ENCODE measurements at places on chromosomes 7 and 10. TPM values are rescaled to one million over a fixed set of nuclear protein-coding genes. Genes with fewer than 3 reads are reported as not detected.

- DNase-seq, result no peak
Observed at GRCh38 chr7:49721441-49721840, 52.0 kb upstream of the VWC2 start.

Gene GDF2
- not detected for total RNA-seq

- DNase-seq, result no peak
Observed at GRCh38 chr10:71472466-71472865, 75.7 kb downstream of the CDH23 start.

DNA sequence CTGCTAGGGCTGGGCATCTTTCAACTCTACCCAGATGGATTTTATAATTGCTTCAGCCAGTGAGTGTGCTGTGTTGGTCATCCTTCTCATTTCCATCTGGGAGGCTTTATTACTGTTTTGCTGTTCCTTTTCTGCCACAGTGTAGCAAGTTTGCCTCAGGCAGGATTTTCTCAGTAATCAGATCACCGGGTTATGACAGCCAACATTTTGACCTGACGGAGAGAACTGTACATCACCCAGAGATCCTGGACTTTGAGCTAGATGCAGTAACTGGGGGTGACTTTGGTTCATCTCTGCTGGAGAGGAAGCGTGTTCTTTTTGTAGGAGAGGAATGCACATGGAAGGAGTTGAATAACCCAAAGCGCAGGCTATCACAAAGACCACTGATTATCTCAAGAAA is 111.8 kb upstream of the AGR3 start:
- no peak for DNase-seq

Gene GHRHR
- not detected for total RNA-seq

- no peak for DNase-seq
Observed at GRCh38 chr10:29751240-29751639, 116.5 kb upstream of the SVIL start.

Gene SMKR1
- total RNA-seq, result 2.0 TPM

DNA sequence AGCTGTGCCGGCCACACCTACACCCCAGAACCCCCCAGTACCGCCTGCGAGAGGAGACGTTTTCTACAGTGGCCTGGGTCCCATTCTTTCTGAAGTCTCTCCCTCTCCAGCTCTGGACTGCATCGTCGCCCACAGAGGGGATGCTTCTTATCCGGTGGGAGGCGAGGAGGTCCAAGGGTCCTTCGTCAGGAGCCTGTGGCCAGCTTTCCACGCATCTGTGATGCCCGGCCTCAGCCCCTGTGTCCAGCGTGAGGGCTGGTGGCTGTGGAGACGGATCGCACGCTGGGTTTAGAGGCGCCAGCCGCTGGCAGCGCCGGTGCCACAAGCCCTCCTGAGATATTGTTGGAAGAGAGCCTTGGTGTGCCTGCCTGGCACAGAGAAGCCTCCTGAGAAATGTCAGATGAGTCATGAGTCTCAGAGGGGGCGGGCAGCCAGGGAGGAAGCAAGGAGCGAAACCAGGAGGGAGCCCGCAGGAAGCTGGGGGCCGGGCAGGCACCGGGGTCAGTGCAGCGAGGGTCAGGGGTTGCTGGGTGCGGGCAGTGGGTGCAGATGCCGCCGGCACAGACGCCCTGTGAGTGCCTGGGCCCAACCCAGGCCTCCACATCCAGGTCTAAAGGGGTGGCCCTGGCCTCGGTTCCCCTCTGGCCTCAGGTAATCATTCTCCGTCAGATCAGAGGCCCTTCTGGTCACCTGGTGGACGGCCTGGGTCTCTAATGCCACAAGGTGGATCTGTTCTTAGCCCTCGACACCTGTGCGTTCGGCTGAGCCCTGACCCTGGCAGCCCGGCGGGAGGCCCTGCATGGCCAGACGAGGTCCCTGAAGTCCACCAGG is 86.0 kb upstream of the DIP2C start:
- DNase-seq, result no peak

Gene MMP21
- not detected for total RNA-seq

DNA sequence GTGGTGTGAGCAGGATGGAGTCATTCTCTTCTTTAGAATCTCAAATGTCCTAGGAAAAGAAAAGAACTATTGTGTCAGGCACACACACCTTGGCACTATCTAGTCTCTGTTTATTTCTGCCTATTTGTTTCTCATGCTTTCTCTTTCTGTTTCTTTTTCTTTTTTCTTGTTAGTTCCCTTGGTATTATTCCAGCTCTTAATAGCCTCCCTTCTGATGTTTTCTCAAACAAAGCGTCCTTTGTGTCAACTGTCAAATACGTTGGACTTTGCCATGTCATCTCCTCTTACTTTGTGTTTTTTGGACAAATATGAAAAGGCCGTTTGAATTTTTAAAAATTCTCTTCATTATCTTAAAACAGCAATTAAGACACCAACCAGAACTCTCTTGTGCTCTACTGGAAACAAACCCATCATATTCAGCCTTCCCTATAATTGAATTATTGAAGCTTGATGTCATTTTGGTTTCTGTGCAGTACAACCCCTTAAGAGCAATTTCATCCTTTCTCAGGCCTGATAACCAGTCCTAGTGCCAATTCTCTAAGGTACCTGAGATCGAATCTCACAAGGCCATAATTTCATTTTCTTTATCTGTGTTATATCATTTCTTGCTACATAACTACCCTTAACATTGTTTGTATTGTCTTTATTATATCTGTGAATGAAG is 497.8 kb upstream of the NRP1 start:
- no peak for DNase-seq

DNA sequence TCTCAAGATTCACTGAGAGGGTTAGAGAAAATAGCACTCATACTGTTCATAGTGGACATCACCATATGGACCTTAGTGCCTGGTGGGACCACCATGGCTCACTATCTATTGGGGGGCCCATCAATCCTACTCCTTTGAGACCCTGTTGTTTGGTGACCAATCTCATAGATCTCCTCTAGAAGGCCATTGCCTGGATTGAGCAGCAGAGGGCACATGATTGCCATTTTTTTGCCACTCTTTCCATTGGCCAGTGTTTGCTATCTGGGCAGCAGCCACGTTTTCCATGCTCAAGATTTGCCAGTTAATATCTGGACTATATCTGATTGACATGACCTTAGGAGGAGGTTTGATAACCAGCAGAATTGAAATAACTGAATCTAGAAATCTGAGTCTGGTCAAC is 244.5 kb downstream of the ITGB1 start:
- no peak for DNase-seq

Gene FEZF1
- total RNA-seq, result not detected

Gene CALML5
- not detected for total RNA-seq

Gene MEOX2
- total RNA-seq, result not detected

Gene CDH23
- 2.6 TPM for total RNA-seq

- DNase-seq, result no peak
Observed at GRCh38 chr10:43890124-43890523, 241.4 kb upstream of the ZNF32 start.

DNA sequence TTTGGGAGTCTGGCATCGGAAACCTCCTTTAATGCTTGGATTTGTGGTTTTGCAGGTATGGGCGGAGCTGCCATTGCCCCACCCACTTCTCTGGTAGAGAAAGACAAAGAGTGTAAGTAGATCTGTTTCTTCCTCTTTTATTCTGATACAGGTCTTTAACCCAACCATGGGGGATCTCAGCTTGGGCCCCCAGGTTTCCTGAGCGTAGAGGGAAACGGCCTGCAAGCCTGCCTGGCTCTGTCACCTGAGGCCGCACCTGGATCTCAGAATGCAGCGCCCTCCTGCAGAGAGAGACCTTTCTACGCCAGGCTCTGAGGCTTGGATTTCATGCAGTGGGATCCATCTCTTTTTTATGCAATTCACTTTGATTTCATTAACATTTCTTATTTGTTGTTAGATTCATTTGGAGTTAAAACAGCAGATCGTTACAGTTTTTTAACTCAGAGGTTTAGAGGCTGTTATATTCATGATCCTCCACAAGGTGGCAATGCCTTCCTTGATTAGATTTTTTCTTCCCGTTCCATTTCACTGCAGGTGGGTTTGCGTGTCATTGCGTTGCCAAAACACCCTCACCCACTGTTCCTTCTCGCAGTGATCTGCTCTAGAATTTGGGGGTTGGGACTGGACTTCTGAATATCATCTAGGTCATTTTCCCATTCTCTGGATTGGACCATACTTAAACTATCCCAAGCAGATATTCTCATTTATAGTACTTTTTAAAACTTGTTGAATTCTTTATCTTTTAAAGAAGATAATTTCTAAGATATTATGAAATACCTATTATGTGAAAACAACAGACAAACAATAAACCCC is 20.0 kb downstream of the RBM17 start:
- peak; percentile 36 for DNase-seq

DNA sequence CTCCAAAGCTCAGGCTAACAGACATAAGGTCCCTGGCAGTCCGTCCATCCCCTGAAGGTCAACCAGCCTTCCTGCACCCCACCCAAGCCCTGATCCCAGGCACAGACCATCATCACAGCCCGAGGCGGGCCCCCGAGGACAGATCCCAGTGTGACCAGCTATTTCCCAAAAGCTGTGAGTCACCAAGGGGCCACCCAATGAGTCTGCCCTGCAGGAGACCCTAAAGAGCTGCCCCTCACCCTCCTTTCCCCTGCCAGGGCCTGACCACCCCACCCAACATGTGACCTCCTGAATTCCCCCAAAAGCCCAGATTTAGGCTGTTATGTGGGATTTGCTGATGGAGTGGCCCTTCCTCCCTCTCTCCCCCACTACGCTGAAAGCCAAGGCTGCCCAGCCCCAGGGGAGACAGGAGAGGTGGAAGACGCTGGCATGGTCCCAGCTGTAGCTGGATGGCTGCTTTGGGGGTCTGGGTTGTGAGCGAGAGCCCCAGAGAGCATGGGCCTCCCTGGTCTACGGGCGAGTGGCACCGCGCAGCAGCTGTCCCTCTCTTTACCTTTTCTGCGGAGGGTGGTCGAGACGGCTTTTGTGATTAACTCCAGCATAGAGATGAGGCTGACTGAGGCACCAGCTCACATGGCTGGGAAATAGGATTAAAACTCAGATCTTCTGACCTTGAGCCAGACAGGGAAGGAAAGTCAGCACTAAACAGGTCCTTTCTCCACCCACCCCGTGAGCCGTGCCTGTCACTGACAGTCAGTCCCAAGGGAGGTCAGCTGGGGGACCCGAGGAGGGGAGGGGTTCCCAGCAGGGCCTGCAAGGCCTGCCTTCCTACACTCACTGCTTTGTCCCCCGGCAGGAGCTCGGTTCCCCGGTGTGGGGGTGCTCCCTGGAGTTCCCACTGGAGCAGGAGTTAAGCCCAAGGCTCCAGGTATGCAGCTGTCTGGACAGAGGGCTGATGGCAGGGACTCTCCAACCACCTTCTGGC is 16.7 kb downstream of the ELN start:
- no peak for DNase-seq

Gene GAD2
- not detected for total RNA-seq

DNA sequence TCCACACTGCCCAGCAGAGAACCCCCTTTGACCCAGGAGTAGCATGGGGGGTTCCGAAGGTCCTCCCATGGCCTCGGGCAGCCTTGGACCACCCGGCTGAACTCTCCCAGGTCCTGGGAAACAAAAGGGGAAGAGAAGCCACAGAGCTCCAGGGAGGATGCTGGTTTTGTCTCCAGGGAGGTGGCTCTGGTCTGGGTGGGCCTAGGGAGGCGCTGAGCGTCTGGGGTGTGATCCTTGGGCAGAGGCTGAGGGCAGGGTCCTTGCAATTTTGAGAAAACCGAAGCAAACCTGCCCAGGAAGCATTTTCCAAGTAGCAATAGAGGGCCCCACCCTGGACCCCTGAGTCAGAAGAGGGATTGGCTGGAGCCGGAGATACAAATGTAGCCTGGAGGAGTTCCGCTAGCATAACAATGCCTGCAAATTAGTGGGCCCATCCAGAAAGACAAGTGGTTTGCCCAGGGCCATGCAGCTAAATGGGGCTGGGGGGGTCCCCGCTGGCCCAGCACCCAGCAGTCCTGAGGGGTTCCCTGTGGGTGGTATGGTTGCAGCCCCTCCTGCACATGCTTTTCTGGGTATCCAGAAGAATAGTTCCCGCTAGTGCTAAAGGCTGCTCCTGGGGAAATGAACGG is 2.0 kb downstream of the UTF1 start:
- DNase-seq, result no peak

Gene LBX1
- not detected for total RNA-seq

GRCh38 chr10:93299606-93300287 is 182.4 kb downstream of the MYOF start:
- no peak for DNase-seq

Gene BAIAP2L1
- total RNA-seq, result 4.5 TPM

GRCh38 chr10:68330852-68331454 is 911 bp upstream of the HNRNPH3 start:
- DNase-seq, result peak; percentile 40

DNA sequence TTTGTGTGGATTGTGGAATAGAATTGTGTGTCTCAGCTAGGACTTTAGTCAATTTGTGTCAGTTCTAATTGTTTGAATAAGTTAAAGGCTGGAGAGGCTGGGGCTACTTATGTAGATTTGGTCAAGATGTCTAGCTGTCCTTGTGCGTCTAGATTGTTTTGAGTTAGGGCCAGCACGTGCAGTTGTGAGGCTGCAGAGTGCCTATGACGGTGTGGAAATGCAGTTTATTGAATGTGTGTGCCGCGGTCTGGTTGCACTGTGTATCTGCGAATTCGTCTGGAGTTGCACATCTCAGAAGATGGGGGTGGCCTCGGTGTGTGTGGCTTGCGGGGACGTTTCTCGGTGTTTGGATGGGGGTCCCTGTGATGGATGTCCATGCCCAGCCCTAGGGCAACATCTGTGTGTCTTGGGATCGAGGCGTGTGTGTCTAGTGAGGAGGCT is 10.2 kb downstream of the EMX2 start:
- no peak for DNase-seq
